Common myeloid progenitor, CD34-positive (primary cell): ENCODE measurements at places on chromosomes 16 and 17.

DNA sequence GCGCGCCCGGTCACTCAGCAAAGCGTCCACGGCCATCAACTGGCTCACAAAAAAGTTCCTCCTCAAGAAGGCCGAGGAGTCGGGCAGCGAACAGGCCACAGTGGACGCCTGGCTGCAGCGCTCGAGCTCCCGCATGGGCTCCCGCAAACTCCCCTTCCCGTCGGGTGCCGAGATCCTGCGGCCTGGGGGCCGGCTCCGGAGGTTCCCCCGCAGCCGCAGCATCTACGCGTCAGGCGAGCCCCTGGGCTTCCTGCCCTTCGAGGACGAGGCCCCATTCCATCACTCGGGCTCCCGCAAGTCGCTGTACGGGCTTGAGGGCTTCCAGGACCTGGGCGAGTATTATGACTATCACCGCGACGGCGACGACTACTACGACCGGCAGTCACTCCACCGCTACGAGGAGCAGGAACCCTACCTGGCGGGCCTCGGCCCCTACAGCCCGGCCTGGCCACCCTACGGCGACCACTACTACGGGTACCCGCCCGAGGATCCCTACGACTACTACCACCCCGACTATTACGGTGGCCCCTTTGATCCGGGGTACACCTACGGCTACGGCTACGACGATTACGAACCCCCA, 10.7 kb downstream of the MYO15A start:
- DNase-seq: no peak

DNA sequence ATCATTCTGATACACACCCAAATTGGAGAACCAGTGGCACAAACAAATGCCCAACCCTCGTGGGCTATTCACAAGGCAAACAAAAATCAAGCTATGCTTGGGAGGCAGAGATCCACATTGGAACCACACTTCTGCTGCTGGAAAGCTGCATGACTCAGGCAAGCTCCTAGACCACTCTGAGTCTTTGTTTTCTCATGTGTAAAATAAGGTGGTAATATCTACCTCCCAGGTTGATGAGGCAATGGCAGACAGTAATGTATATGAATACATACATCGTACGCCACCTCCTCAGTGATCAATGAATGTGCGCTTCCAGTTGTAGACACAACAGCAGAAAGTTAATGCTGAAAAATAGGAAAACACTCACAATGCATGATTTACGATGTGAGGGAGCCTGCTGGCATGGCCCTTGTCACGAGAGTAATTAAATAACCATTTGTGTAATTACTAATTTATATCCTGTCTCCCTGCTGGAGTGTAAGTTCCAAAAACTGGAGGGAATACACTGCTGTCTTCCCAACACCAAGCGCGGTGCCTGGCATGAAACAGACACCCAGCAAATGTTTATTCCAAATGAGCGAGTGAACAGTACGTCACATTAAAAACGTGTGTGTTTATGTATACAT, 69.9 kb upstream of the HSBP1 start:
- no peak for DNase-seq

GRCh38 chr16:46688101-46688653, 801 bp downstream of the VPS35 start:
- peak; percentile 93 for DNase-seq

DNA sequence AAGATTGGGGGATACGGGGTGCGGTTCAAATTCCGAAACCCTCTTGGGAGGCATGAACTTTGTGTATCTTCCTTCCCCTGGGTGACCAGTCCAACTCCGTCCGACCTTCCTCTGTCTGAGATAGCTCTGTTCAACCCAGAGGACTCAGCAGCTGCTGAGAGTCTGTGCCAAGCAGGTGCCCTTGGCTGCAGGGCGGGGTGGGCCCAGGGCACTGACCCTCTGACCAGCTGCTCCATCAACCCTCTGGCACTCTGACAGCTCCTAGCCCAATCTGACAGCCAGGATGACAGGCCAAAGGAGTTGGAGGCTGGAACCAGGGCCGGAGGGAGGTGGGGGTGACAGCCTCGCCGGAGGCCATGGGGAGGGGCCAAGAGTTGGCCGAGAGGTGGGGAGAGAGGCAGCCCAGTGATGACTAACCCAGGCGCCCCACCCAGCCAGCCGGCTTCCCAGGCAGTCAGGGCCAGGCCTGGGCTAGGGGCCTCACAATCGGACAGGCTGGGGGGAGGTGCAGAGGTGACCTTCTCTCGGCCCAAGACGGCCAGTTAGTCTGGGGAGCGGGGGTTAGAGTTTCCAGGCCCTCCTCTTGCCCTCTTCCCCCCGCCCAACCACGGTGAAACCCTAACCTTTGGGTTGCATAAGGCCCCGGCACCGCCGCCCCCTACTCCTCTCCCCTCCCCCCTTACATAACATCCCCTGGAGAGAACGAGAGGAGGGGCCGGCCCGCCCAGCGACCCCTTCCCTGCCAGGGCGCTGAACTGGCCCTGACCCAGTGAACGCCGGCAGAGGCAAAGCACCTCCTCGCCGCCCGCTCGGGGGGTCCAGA, 5.0 kb upstream of the TLCD2 start:
- DNase-seq: peak; percentile 65

- no peak for DNase-seq
These were observed 101.1 kb downstream of the CMIP start for GRCh38 chr16:81545470-81546250.

DNA sequence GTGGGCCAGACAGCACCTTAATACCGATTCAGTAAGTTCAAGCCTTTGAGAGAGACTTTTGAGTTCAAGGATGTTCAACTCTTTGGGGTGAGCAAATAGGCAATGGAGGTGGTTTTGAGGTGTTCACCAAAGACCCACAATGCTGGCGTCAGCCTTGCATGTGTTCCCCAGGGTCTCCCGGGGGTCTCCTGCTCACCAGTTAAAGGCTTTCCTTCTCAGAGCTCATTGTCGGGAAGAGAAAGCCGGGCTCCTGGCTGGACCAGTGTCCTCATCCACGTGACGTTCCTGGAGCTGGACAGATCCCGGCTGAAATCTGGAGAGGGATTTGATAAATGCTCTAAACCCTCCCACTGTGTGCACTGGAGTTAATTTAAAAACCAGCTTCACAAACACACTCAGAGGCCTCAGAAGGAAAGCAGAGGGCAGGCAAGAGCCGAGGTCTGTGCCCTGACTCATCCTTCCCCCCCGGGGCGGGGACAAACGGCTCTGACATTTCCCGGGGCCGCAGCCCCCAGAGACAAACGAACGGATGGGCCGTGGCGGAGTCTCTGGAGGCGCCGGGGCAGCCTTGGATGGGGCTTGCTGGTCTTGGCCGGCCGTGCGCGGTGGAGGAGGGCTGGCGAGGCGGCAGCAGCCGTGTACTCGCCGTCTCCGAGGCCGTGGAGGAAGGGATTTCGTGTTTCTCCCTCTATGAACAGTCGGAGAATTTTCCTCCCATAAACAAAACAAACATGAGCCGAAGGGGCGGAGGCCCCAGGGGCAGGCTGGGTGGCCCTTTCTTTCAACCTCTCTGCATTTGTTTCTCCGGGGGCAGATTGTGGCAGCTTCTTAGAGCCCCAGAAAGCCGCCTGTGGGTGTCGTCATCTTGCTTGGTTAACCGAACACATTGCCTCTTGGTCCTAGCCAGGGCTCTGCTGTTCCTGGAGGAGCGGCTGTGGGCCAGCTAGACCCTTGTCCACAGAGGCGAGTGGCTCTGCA, 94.2 kb downstream of the NTN1 start:
- peak; percentile 40 for DNase-seq

GRCh38 chr16:54493594-54493993, 207.0 kb upstream of the IRX3 start:
- DNase-seq: no peak

- no peak for DNase-seq
These were observed 3.5 kb downstream of the WDR81 start for GRCh38 chr17:1727876-1728630.

DNA sequence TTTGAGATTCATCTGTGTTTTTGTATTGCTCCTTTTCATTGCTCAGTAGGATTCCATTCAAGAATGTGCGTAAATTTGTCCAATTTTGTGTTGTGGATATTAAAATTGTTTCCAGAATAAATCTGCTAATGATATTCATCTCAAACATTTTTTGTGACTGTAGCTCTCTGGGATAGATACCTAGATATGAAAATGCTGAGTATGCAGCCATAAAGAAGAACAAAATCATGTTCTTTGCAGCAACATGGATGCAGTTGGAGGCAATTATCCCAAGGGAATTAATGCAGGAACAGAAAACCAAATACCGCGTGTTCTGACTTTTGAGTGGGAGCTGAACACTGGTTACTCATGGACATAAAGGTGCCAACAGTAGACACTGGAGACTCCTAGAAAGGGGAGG, 40.2 kb upstream of the ATF7IP2 start:
- no peak for DNase-seq

- DNase-seq: peak; percentile 68
These were observed 9.4 kb upstream of the TOM1L1 start for GRCh38 chr17:54891176-54891821.

DNA sequence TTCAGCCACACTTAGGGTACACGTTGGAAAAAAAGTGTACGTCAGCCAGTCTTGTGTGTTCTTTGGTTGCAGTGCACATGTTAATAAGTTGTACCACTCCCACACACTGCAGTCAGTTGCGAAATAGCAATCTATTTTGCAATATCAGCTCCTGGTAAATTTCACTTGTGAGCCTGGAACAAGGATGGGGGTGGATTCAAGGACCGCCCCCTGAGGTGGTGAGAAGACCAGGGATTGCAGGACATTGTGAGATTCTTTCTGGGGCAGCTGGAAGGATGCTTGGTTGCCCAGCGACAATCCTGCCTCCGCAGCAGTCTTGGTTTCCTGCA, 78.6 kb upstream of the ZFHX3 start:
- no peak for DNase-seq

GRCh38 chr16:83903751-83904150, 4.8 kb downstream of the MLYCD start:
- DNase-seq: no peak

DNA sequence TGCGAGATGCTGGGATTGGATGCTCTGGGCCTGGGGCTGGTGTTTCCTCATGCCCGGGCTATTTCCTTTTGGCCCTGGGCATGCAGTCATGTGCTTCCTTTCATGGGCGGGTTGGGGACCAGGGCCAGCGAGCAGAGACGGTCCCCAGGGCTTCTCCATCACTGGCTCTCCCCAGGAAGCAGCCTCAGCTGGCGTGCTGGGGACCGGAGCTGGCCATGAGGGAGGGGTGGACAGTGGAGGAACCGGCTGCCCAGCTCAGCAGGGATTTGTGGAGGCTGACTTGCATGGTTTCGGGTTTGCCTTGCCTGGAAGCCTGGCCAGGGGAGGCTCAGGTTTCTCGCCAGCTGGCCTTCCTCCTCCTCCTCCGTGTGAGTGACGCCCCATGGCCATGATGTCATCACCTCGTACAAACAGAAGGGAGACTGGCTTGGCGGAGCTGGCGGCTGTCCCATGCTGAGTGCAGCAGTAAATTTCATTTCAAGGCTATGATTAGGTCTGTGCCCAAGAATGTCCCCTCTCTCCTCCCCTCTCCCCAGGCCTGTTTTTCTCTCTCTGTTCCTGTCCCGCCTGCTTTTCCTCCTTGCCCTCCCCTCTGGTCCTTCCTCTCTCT, 8.9 kb upstream of the TIMP2 start:
- peak; percentile 62 for DNase-seq

GRCh38 chr16:86508947-86509758, 1.2 kb upstream of the FOXF1 start:
- peak; percentile 74 for DNase-seq

DNA sequence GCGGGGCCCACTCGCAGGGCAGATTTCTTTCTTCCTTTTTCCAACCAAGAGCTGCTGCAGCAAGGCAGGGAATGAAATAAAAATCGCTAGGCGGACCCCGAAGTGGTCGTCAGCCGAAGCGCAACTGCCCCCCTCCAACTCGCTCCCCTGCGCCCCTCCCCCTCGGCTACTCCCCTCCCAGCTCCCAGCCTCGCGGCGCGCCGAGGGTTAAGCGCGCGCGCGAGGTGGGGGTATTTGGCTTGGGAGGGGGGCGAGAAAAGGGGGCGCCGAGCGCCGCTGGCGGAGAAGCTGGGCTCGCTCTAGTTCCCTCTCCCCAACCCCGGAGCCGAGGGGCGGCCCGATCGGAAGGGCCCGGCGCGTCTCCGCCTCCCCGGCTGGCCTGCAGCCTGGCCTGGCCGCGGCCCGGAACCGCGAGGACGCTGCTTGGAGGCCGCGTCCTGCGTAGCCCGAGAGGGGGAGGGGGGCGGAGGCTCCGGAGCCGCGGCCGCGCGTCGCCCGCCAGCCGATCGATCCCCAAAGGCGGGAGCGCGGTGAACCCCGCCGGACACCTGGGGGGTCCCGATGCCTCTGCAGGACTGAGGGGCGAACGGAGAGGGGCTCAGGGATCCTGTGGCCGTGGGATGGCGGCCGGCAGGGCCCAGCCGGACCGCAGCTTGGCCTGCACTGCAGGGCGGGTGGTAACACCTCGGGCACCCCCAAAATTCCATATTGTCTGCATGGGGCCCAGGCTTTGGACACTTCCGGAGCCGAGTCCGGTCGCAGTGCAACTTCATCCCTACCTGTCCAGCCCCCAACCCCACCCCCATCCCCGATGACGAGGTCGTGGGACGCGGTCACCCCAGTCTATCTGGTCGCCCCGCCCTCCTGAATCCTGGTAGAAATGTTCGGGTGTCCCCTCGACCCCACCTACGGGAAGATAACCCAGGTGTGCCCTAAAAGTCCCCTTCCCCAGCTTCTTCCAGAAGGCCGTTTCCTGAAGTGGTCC, 4.9 kb upstream of the CBX4 start:
- DNase-seq: no peak

DNA sequence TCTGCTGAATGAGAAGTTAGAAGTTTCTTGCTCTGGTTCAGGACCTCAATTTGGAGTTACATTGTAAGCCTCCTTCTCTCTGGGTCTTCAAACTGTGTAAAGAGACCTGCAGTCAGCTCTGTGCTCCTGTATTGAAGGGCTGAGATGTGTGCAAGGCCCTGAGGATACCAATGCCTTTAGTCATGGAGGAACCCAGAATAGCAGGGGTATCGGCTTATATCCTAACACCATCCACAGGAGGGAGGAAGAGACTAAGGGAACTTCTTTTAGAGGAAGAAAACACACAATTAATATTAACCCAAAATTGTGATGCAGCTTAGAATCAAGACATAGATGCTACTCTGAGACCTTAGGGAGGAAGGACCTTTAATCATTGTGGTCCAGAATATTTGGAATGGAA, 36.5 kb downstream of the GLP2R start:
- no peak for DNase-seq

- DNase-seq: no peak
These were observed 12.1 kb downstream of the GLP2R start for GRCh38 chr17:9837551-9838471.

DNA sequence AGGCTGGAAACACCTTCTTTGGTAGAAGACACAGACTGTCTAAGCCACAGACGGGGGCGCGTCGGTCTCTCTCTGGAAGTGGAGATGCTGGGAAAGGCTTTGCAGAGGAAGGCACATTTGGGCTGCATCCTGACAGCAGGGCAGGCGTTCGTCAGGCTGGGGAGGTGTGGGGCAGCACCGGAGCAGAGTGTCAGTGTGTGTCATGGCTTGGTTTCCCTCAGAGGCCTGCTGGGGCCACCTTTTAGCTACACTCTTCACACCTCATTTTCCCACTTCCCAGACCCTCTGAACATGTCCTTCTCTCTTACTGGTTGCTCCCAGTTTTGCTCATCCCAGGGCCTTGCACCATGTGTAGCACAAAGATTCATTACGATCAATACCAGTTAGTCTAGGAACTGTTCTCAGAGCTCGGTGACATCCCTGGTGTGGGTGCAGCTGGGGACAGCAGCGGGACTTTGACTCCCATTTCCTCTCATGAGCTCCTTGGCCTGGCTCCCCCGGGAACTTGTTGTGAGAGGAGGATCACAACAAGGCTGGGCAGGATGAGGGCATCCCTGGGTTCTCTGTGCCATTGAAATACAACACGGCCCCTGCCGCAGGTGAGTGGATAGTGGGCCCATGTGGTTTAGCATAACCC, 33.1 kb downstream of the SMARCE1 start:
- DNase-seq: no peak

- peak; percentile 22 for DNase-seq
These were observed 42.6 kb downstream of the KLHDC4 start for GRCh38 chr16:87723226-87723623.
